Stimulated activated CD8-positive, alpha-beta memory T cell treated with anti-CD3 and anti-CD28 coated beads, Interleukin-7, amount 100 ng/mL, for 1 hour (primary cell): ENCODE measurements at places on chromosomes 3 and 15.

DNA sequence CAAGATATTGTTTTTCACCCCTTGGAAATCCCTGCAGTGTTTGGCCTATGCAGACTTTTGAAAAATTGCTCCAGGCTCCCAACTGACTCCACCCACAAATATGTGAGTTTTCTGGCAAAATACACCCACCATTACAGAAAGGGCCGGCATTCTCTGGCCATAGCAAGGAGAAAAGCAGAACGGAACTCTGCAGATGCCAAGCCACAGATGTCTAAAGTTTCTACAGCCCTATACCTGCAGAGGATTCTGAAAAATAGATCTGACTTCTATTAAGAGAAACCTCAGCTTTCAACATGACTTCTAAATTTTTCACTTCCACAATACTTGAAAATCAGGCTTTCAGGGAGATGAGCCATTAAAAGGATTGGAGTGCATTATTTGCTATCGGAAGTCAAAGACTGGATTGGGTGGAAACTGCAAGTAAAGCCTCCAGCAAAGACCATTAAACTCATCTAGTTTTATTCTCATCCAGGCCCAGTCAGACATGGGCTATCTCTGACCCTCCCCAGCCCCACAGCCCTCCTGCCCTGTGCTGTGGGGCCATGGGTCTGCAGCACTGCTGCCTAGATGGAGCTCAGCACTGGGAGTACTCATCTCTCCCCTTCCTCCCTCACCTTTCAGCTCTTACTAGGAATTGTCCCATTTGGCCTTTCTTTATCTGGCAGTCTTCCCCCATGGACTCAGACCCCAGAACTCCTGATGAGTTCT, 243.1 kb upstream of the GOLGA6L4 start:
- DNase-seq: no peak

DNA sequence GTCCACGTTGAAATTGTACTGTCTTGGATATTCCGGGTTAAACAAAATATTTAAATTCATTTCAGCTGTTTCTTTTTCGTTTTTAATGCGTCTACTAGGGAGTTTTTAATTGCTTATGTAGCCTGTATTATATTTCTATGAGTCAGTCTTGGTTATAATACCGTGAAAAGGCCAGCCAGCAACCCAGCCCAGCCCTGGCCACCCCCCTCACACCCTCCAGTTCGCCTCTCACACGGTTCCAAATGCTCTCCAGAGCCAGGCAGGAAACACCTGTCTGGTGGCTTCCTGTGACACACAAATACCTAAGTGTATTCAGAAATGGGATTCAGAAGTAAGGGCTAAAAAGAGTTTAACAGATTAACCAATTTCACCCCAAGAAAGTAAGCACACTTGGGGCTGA, 4.4 kb downstream of the SH3BP5 start:
- DNase-seq: no peak

- peak; percentile 28 for DNase-seq
Observed at GRCh38 chr15:79970624-79971434, at the start of gene BCL2A1. Gene BCL2A1 (minus strand): TSS chr15:79971196. CDS start chr15:79971119, 77 bp downstream.

GRCh38 chr3:39146611-39147591, 6.5 kb downstream of the CSRNP1 start:
- DNase-seq: no peak

- no peak for DNase-seq
Observed at GRCh38 chr15:63655683-63656372, 58.6 kb downstream of the FBXL22 start.

DNA sequence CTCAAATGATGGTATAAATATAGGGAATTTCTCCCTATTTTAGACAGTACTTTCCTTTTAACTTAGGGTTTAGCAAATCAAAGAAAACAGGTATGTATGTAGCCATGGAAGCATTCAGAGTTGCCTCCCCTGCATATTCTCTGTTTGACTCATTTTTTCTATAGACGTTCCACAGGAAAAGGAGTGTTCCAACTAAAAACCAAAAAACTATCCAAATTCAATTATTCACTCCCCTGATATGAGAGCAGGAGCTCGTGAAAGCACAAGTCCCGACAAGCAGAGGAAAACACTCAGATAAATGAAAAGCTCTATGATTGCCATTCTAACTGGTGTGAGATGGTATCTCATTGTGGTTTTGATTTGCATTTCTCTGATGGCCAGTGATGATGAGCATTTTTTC, 119.5 kb downstream of the FRMD5 start:
- DNase-seq: no peak

DNA sequence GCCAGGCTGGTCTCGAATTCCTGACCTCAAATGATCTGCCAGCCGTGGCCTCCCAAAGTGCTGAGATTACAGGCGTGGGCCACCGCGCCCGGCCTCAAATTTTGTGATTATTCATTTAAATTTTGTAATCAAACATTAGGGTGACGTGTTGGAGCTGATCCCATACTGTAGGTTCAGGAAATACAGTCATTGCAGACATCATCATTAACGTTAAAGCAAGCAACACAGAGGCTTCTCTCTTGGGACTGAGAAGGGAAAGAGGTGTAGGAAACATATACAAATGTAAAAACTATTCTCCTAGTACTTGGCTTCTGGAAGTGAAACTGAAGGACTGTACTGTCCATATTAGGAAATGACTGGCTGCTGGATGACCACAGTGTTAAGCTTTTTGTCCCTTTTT, 11.1 kb upstream of the ARID3B start:
- DNase-seq: no peak

DNA sequence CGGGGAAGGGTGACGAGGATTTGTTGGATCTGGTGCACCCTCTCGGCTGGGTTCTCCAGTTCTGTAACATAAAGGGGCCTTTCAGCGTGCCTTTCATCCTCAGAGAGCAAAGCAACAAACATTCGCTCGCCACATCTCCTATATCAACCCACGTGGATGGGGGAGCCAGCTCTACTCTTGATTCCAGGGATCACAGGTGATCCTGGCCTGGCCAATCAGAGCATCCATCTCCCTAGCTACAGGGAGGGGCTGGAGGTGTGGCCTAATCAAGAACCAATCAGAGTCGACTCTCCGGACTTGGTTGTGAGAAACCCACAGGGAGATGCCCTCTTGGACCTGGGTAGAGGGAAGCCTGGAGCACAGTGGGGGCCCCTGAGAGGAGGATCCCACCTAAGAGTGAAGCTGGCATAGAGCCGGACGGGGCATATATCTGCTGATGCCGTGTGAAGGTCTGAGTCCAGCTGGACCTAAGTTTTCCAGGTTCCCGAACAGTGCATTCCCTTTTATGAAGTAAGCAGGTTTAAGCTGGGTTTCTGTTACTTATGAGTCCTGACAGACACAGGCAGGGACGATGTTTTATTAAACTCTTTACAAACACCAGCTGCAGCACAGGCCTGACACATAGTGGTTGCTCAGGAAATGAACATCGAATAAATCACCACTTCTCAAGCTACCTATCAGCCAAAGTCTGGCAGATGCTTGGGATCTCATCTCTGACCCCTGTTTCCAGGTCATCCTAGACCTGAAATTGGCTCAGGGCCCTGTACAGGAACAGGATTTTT, 50.7 kb upstream of the RAD18 start:
- DNase-seq: no peak

GRCh38 chr3:33419948-33420347, 20.3 kb downstream of the UBP1 start:
- DNase-seq: no peak

DNA sequence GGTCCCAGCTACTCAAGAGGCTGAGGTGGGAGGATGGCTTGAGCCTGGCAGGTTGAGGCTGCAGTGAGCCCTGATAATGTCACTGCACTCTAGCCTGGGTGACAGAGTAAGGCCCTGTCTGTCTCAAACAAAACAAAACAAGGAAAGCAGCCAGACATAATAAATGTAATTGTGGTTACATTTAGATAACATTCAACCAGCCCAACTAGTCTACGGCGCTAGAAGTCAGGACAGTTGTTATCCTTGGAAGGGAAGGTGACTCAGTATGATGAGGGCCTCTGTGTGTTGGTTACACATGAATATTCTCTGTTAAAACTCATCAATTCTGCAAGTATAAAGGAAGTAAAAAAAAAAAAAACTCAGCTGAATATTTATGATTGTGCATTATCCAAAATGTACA, 27.0 kb upstream of the CSPG5 start:
- DNase-seq: no peak

- DNase-seq: no peak
Observed at GRCh38 chr15:56252386-56252785, 8.7 kb upstream of the RFX7 start.

GRCh38 chr15:94416820-94417219, 185.5 kb downstream of the MCTP2 start:
- no peak for DNase-seq

GRCh38 chr3:197794115-197794514, 3.1 kb downstream of the LRCH3 start:
- DNase-seq: no peak

DNA sequence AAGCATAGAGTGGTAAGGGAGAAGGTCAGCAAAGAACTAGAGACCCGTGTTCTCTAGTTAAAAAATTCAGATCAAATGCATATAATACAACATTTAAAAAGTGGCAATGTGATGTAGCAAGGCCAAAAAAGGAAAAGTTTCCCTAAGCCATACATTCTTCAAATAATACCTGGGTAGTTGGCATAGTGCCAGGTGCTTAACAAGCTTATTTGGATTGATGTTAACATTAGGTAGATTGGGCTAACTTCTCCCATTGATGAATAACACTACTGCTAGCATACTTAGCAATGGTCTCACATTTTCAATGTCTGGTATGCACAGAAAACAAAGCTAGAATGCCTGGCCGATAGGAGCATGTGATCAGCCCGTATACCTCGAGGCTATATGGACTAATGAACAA, 283.6 kb upstream of the RARB start:
- DNase-seq: no peak

DNA sequence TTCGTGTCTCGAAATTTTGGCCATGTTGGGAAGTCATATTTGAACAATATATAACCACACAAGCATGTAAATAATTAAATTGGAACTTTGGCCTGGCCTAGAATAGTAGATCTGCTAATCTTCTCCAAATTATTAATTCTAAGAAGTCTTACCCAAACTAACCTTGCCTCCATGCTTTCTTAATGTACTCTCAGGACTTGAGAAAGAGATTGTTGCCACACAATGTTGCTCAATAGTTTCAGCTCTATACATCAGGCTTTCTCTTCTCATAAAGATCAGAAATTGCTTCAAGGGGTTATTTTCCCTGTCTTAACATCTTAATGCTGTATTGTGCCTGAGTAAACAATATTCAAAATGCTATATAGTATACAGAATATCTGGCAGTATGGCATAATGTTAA, 202.7 kb upstream of the LRIG1 start:
- no peak for DNase-seq

GRCh38 chr3:107910713-107911259, 180.0 kb downstream of the CD47 start:
- no peak for DNase-seq
